ENCODE measurements at places on chromosomes 16 and 17.
A peak's percentile ranks its signal among the peaks of the same experiment; 100 is the strongest.

- no peak for DNase-seq
Measured at GRCh38 chr17:58576679-58577367, 62.4 kb upstream of the MTMR4 start.

DNA sequence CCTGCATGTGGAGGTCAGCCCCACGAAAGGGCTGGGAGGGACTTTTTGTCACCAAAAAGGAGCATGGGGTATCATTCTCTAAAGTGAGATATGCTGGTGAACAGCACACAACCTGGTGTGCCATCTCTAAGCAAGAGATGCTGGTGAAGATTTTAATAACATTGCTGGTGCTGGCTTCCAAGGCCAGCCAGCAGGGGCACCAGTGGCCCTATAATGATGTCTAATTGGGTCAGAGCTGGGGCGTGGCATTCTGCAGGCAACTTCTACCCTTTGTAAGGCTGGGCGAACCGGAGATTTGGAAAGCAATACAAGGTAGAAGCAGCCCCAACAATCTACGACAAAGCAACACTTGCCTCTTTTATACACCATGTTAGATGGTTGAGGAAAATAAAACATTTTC, 16.8 kb downstream of the SDR42E1 start:
- DNase-seq: no peak

DNA sequence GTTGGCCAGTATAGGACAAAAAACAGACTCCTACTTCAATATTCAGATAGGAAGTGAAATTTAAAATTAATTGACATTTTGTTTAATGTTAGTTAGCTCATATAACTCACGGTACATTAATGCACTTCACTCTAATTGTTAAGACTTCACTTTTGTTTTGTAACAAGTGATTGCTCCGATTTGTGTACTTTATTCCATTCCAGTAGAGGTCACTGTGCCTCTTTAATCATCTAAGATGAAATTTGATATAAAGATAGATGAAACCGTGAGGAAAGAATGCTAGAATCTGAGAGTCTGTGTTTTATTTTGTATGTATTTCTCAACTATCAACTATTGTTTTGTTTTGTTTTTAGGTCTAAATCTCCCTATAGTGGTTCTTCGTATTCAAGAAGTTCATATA, 29.0 kb downstream of the RBBP6 start:
- DNase-seq: no peak

GRCh38 chr17:77444984-77445759, 304.4 kb downstream of the SEC14L1 start:
- peak; percentile 81 for DNase-seq

- DNase-seq: no peak
Measured at GRCh38 chr16:9903-10665, 43.3 kb downstream of the POLR3K start.

DNA sequence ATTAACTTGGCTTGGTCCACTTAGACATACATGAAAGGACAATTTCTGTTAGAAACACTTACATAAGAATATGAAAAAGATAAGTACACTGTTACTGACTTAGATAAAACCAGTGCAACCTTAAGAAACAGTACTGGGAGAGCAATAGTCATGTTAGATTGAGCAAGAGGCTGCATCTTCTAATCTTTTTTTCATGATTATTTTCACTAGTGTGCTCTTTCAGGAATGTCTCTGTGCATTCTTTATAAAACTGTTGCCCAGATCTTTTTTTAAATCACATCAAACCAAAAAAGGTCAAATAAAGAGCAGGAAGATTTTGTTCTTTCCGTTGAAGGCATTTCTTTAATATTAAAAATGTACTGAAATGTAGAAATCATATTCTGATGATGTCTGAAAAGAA, 100.7 kb upstream of the AXIN2 start:
- DNase-seq: no peak

DNA sequence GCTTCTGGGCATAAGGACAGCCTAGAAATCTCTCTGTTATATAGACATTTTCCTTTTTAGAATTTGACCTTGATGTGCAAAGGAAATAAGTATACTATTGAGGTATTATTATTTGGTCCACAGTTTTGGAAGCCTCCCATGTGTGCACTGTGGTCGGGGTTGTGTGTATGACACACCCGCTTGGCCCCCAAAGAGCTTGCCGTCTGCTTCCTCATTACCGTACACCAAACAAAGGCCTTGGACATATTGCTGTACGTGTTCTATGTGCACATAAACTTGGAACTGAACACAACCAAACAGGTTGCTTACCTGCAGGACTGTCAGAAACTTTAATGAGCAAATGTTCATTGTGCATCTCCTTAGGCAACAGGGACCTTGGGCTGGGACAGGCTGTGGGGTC, 38.2 kb downstream of the METRNL start:
- no peak for DNase-seq

- DNase-seq: no peak
Measured at GRCh38 chr16:52743707-52744106, 196.8 kb upstream of the TOX3 start.

DNA sequence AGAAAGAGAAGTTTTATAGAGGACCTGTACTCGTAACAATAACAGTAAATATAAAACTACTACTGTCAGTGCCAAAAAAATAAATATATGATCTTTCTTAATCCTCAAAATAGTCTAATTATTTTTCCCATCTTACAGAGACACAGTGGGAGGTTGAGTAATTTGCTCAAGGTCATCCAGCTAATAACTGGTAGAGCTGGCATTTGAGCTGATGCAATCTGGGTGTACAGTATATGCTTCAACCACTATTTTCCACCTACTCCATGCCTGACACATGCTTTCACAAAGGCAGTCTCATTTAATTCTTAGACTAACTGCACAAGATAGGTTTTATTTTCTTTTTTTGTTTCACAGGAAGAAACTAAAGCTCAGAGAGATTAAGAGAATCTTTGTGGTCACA, 33.6 kb downstream of the PIGL start:
- DNase-seq: no peak

DNA sequence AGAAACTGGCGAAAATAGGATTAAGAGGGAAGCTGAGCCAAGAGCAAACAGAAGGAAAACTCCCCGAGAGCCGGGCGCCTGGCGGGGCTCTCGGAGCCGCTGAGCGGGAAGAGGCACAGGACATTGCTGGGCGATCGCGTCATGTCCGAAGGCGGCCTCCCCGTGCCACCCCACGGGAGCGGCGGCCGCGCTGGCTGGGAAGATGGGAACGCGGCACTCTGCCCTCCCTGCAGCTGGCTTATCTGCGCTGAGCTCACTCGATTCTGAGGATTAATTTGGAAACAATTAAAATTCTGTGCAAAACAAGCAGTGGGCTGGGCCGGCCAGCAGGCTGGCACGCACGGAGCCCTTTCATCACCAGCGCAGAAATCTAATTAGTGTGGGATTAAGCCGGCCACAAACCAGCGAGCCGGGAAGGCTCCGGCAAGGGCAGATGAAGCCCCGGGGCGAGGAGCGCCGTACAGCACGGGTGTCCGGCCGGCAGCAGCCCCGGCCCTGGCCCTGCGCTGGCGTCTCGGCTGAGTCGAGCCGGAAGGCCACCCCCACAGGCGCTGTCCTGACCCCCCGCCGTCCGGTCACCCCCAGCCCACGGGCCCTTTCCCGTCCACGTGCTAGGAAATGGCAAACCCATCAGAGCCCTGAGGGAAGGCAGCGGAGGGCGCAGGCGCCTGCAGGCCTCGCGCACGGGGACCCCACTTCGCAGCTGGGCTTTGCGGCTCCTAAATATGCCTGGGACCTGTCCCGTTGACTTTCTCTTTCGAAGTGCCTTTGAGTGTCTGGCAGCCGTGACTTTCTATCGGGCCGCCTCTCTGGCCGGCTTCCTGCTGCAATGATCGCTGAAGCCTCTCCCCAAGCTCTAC, 37.9 kb downstream of the SOX8 start:
- no peak for DNase-seq

DNA sequence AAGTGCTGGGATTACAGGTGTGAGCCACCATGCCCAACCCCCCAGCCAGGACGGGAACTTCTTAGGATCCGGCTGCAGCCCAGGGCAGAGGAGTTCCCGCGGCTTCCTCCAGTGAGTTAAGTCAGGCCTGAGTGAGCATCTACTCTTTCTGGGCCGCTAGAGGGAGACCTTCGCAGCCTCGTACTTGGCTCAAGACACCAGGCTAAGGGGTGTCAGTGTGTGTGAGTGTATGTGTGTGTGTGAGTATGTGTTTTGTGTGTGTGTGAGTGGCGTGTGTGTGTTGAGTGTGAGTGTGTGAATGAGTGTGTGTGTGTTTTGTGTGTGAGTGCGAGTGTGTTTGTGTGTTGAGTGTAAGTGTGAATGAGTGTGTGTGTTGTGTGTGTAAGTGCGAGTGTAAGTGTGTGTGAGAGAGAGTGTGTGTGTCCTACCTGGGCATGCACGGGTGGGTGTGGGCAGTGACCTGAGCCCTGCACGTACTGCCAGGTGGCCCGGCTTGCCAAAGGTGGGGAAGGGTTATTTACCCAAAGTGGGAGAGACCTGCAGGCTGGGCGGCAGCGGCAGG, 58.5 kb downstream of the TMEM235 start:
- DNase-seq: peak; percentile 50

GRCh38 chr16:5025171-5025632, 8.5 kb downstream of the NAGPA start:
- DNase-seq: no peak

- no peak for DNase-seq
Measured at GRCh38 chr17:73542323-73542722, 101.9 kb downstream of the SDK2 start.

DNA sequence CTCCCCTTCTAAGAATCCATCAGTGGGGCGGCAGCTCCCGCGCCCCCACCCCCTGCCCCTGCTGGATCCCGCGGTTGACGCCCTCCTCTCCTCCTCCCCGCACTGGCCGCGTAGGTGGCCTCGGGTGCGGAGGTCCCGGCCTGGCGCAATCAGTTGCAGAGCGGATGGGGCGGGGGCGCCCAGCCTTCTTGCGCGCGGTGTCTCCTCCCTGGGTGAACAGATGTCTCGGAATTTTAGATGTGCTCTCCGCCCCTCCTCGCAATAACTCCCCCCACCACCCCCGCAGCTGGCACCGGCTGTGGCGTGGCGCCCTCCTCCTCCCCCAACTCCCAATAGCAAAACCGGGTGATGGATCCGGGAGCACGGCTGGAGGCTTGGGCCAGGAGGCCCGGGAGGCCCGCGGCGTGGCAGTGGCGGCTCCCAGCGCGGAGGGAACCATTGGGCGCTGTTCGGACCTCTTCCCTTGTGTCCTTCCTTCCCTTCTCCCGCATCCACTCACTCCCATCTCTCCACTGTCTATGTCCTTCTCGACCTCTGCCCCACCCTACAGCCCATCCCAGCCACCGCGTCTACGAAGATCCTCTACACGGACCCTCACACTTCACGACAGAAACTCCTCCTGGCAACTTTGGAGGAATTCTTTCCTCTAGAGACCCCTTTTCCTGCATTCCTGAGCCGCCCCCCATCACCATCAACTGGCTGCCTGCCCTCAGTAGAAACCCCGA, 11.0 kb downstream of the NEUROD2 start:
- DNase-seq: no peak

- DNase-seq: no peak
Measured at GRCh38 chr16:66908762-66909559, 9.7 kb downstream of the CDH16 start.

GRCh38 chr17:59329176-59330052, 2.0 kb upstream of the YPEL2 start:
- peak; percentile 24 for DNase-seq

DNA sequence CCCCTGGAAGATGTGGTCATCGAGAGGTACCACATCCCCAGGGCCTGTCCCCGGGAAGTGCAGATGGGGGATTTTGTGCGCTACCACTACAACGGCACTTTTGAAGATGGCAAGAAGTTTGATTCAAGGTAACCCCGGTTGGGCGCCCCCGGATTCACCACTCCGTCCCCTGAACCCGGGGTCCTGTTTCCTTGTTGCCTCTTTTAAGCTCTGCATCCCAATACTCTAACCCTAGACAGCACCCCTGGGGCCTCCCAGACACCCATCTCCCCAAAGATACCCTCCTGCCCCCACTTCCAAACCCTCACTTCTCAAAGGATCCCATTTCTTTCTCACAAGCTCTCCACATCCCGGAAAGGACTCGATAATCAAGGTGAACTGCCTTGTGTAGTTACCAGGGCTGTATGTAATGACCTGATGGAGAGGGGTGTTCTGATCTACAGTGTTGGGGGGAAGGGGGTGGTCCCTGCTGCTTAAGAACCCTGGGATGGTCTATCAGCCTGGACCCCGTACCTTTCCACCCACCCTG, 412 bp downstream of the FKBP10 start:
- DNase-seq: no peak

GRCh38 chr16:48559462-48560211, 50.3 kb downstream of the N4BP1 start:
- no peak for DNase-seq

- DNase-seq: no peak
Measured at GRCh38 chr16:63195336-63195735, 1159.1 kb upstream of the CDH8 start.

DNA sequence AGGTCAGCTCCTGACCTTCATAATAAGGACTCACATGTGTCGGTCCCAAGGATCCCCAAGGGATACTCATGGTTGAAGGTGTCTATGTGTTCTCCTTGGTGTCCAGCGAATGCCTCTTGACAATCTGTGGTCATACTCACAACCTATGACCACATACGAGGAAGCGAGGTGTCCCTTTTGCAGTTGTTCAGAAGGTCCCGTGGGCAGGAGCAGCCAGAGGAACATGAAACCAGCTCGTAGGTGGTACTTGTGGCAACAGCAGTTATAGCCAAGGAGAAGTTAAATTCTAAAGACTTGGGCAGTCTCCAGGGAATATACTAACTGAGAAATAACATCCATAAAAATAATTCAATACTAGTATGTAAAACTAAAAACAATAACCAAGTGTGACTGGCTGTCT, 685.3 kb downstream of the WWOX start:
- DNase-seq: no peak

DNA sequence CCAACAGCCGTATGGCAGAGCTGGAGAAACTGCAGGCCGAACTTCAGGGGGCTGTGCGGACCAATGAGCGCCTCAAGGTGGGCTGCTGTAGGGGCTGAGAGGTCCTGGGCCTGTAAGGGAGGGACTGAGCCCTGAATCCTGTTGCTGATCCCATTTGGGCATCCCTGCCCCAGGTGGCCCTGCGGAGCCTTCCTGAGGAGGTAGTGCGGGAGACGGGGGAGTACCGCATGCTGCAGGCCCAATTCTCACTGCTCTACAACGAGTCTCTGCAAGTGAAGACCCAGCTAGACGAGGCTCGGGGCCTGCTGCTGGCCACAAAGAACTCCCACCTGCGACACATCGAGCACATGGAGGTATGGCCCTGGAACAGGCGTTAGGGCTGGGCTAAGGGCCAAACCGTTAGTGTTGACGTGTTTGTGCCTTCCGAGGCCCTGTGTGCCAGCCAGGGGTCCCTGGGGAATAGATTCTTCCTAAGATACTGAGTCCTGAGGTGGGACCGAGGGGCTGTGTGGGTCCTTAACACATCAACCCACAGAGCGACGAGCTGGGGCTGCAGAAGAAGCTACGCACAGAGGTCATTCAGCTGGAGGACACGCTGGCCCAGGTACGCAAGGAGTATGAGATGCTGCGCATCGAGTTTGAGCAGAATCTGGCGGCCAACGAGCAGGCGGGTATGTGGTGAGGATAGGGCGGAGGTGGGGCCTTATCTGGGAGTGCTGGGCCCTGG, 4.2 kb downstream of the RNF40 start:
- DNase-seq: no peak

GRCh38 chr17:76623271-76624146, 20.0 kb downstream of the ST6GALNAC1 start:
- DNase-seq: peak; percentile 58

GRCh38 chr17:59838052-59838916, 54.5 kb downstream of the TUBD1 start:
- no peak for DNase-seq

GRCh38 chr16:85736921-85737320, 14.0 kb downstream of the C16orf74 start:
- DNase-seq: no peak

- DNase-seq: no peak
Measured at GRCh38 chr16:30353438-30354129, 1.5 kb downstream of the CD2BP2 start.

GRCh38 chr17:17511881-17512858, 16.0 kb upstream of the RASD1 start:
- DNase-seq: no peak
